ENCODE measurements at places on chromosomes 12 and 14.

DNA sequence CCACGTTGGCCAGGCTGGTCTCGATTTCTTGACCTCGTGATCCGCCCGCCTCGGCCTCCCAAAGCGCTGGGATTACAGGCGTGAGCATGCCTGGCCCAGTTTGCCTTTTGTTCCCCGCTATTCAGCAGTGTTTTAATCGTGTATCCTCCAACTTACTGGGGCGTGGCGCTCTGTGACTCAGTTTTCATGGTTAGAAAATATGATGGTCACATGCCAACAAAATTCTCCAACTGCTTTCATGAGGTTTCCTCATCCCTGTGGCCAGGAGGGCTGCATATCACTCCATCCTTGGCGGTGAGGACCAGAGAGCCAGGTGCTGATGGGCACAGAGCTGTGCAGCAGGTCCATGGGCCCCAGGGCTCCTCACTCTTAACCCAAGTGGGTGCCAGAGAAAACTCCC, 33.0 kb upstream of the PRMT8 start:
- DNase-seq: peak; percentile 7

DNA sequence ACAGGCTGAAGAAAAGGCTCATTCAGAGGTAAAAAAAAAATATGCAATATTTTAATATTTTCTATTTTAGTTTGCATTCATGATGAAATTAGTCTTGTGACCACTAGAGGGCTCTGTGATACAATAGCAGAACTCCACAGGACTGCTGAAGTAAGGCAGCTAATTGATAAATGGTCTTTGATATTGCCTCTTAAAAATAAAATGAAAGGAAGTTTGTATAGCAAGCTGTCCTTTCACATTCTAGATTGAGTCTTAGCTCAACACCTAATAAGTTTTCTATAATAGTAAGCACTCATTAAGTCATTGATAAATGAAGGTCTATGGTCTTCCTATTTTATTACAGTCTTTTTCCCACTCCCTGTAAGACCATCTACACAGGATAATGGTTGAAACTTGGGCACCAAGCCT, 315.7 kb downstream of the NAV3 start:
- DNase-seq: peak; percentile 60

DNA sequence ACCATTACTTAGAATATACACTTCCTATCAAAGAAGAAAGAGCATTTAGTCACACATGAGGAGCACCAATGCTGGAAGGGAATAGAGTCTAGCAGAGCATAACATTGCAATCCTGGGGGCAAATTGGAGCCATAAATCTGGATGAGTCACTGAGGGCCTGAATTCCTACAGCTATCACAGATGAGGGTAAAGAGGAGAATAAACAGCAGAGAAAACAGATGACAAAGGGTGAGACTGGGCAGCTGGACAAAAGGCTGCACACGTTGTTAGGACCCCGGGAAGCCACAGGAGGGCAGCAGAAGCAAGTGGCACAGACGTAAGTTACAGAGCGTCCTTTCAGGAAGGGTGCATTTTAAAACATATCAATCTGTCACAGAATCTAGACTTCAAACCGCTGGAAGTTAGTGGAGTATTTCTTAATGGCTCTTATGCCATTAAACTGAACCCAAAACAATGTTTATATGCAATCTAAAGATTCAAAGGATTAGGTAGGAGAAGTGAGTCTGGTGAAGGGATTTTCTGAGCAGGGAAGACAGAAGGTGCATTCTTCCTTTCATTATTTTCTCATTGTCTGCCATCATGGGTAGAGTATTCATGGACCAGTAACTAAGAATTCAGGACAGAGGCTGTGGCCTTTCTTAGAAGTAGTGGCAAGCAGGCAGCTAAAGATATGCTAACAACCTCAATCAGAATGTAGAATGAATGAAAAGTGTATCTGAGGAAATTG, 159.8 kb upstream of the DAAM1 start:
- peak; percentile 97 for DNase-seq

GRCh38 chr14:40119765-40120164, 687.5 kb upstream of the FBXO33 start:
- DNase-seq: no peak

GRCh38 chr14:58783792-58784511, 146.2 kb downstream of the DACT1 start:
- peak; percentile 29 for DNase-seq

- DNase-seq: peak; percentile 47
These were observed 15.1 kb downstream of the PPM1H start for GRCh38 chr12:62919838-62920237.

DNA sequence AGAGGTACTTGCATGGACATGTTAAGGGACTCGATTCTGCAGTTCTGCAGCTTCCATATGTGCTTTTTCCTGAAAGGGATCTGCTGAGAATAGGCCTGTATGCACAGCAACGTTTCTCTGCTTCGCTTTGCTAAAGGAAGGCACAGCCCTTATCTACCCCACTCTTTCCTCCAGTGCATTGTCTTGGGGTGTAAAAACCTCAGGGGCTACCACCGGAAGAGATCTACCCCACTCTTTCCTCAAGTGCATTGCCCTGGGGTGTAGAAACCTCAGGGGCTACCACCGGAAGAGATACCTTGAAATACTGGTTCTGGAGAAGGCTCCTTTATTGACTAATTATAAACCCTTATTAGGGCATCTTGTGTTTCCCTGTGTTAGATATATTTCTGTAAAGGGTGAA, 52.9 kb downstream of the SEL1L start:
- DNase-seq: no peak

GRCh38 chr12:52218001-52218400, 15.0 kb upstream of the KRT7 start:
- DNase-seq: no peak

DNA sequence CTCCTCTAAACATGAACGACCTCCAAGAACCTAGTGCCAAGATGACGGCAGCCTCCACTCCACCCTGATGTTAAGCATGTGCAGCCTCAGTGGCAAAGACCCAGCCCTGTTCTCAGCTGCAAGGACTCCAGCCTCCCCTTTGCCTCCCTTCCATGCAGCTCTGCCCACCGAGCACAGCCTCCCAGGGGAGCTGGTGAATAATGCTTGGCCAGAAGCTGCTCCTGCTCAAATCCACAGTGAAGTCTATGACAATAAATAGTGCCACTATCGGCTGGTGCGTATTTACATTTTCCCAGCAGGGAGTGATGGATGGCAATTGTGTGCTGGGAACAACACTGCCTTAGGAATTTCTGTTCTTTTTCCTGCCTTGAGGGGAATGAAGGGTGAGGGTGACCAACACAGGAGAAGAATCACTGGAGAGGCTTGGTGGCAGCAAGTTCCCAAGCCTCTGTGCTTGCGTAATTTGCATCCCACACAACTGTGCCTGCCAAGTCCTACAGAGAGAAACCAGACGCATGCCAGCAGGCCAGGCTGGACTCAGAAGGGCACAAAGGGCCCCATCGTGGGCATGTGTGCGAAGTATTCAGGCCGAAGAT, 29.9 kb upstream of the TC2N start:
- DNase-seq: peak; percentile 93

DNA sequence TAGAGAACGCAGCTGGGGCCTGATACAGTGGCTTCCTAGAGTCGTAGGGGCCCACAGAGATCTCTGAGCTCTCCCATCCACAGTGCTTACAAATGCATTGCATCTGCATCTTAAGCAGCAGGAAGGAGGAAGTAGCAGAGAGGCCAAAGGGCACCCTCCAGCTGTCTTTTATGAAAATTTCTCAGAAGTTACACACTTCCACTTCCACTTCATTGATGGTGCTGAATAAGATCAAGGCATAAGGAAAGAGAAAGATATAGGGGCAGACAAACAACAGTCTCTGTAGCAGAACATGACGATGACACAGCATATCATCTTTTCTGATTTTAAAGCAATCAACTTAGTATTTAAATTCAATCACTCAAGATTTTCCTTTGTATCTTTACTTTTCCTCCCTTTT, 51.6 kb upstream of the ABCC9 start:
- DNase-seq: no peak

GRCh38 chr12:92469837-92470236, 233.0 kb upstream of the PLEKHG7 start:
- peak; percentile 21 for DNase-seq

DNA sequence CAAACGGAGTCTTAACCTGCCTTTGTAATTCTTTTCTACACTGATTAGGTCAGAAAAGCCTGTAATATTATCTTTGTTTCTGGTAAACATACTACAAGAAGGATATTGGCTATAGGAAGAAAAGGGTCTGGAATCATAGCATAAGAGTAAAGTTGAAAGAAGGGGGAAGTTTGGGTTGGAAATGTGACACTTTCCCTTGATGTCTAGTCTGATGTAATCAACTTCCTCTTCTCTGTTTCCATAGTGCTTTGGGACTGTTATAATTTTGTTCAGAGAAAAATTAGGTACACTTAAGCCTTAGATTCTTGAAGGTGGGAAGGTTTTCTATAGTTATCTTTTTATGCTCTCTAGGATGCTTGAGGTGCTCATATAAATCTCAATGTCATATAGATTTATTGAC, 322.2 kb downstream of the AEBP2 start:
- DNase-seq: no peak

DNA sequence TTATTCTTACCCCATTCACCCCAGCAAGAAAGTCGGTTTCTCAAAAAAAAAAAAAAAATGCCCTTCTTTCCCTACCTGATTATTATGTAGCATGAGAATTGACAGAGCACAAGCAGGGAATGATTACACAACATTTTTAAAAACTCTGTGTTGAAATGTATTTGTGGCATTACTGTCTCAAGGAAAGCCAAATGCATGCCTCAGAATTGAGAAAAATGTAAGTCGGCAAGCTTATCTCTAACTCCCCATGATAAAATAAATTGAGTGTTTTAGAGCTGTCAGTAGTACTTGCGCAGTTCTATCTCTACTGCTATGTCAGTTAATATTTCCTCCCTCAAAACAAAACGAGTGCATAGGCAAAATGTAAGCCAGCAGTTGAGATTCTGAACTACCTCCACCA, 25.7 kb downstream of the ANO4 start:
- DNase-seq: peak; percentile 21
